ENCODE measurements at places on chromosomes 12 and 14.

DNA sequence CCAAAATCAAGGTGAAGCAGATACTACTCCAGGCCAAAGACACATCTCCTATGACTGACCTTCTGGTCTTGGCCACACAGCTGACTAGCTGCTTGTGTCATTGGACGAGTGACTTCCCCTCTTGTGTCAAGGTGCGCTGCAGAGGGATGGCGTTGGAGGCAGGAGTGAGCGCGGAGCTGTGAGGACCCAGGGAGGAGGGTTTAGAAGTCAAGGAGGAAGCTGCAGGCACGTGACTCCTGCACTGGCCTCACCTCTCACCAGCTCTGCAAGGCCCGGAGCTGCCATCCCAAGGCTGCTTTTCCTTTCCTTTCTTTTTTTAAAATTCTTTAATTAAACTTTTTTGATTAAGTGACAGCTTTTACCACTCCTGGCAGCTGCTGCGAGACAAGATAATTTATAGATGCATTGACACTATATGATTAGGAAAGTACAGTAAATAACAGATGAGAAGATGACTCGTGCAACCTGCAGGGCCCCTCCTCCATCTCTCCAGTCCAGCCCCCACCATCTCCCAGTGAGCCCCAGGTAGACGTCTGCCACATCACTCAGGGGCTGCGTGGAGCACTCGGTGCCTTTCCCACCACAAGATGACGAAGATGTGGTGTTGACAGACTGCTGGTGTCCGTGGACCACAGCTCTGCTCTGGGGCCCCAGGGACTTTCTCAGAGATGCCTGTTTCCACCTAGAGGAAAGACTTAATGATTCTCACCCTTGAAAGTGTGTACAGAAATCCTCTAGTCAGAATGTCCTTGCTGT is 350.6 kb downstream of the CACNA1C start:
- no peak for DNase-seq

- no peak for DNase-seq
Observed at GRCh38 chr12:116639765-116640164, 80.6 kb downstream of the MAP1LC3B2 start.

DNA sequence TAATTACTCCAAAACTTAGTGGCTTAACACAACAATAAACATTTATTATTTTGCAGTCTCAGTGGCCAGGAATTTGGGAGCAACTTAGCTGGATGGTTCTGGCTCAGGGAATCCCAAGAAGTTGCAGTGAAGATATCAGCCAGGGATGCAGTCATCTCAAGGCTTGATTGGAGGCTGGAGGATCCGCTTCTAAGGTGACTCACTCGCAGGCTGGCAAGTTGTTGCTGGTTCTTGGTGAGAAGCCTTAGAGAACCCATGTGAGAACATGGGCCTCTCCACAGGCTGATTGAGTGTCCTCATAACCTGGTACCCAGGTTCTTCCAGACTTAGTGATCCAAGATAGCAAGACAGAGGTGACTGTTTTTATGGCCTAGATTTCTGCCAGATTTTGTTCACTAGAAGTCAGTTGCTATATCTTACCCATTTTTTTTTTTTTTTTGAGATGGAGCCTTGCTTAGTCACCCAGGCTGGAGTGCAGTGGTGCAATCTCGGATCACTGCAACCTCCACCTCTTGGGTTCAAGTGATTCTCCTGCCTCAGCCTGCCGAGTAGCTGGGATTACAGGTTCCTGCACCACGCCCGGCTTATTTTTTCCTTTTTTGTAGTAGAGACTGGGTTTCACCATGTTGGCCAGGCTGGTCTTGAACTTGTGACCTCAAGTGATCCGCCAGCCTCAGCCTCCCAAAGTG is 32.5 kb downstream of the BRMS1L start:
- no peak for DNase-seq

GRCh38 chr12:111238075-111238734 is 130.7 kb downstream of the PHETA1 start:
- no peak for DNase-seq

- DNase-seq, result no peak
Observed at GRCh38 chr14:104894331-104895206, 29.5 kb downstream of the CEP170B start.

GRCh38 chr12:58915634-58916033 is 4.7 kb downstream of the LRIG3 start:
- no peak for DNase-seq

- no peak for DNase-seq
Observed at GRCh38 chr12:107404981-107405380, 280.6 kb upstream of the PWP1 start.

DNA sequence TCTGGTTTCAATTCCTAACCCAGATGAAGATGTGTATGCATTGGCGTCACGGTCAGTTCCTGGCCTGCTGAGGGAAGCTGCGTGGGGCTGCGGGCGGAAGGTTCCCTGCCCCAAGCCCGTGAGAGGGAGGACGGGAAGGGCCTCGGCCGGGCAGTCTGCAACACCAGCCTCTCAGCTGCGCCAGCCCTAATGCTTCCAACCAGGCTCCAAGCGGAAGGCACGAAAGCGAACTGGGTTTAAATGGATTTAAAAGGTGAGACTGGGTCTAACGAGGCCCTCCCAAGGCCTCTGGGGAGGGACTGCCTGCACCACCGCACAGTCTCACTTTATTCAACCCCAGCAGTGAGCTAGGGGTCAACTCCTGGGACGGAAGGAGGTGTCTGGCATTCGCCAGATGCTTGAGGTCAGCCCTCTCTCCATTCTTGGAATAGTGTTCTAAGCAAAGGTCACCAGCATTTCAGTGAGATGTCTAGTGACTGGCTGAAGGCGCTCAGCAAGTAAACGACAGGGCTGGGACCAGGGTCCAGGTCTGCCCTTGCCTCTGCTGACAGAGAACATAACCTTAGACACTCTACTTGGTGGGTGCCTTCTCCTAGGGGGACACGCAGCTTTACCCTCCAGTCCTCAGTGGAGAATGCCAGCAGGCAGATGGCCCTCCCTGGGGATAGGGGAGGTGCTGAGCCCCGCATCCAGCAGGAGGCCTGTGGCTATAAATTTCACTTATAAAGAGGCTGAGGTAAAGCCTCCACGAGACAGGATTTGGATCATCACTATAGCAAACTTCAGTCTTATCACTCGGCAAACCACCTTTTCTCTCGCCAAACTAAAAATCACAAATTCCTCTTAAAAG is 92.2 kb downstream of the PIWIL1 start:
- DNase-seq, result no peak

DNA sequence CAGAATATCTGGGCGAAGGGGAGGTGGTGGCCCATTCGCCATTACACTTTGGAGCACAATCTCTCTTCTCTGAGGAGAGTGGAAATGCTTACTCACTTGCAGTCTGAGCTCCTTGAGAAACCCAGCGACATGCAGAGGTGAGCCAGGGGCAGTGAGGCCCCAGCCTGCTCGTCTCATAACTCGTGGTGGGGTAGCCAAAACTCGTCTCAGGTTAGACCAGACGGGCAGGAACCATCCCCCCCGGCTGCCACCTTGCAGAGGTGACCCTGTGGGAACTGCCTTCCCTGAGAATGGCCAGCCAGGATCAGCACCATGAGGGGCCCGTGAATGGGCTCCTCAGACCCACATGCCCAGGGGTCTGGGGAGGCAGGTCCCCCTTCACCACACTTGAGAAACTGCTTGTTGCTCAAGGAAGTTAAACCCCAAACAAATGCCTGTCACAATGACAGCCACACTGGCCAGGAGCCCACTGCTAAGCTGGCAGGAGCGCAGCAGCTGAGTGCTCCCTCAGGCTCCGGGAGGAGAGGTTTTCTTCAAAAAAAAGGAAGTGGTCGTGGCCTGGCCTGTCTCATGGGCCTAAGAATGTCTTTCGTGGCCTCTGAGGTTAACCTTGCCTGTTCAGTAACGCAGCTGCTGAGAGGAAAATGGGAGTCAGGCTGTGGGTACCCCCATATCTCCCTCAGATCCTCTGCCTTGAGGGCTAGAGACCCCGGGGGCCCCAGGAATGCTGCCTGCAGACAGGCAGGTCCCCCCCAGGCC is 9.2 kb upstream of the ALDH2 start:
- no peak for DNase-seq

DNA sequence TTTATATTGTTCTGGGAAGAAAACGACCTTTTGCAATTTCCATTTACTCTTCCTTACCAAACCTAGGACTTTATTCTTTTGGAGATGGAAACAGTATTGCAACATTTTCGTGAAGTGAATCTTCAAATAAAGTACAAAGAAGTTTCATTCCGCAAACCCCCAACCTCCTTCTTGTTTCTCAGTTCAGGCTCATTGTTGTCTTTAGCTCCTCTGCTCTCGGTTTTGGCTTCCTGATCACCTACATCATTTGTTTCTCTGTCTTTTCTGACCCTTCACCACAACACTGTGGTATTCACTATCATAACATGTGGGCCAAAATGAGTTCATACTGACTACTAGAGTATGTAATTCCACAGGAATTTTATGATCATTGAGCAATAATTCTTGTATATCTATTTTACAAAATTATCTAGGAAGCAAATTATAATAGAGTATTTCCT is 266.8 kb downstream of the ADAMTS20 start:
- DNase-seq, result no peak

DNA sequence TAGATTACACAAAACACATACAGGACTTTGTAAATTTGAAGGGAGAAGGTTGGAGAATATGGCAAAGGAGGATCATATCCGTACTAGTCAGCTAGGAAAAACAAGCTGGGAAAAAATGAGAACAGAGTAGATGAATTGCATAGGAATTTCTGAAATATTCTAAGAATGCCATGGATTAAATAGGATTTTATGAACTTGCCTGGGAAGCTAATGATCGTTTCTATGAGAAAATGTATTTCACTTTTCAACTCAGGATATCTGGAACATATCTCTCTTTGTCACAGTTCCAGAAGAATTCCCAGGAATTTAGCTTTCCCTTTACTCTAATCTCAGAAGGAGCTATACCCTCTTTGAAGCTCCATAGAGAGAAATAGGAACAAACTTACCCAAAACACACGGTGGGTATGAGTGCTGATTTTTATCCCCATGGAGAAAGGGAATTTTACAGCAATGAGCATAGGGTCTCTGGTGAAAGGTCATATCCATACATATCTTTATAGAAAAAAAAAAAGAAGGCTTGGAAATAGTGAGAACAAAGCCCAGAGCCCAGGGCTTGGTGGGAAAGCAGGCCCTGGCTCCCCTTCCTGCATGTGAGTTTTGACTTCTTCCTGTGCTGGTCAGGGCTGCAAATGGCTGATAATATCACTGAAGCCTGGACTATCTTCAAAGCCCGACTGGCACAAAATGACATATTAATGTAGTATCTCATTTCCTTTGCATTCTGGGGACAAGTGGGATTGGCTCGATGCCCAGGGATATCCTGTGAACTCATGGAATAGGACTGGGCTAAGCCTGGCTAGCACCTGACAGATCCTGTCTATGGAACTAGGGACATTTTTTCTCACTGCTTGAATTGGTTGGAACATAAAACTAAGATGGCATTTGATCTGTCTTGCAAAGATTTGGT is 136.3 kb downstream of the AEBP2 start:
- DNase-seq, result no peak

DNA sequence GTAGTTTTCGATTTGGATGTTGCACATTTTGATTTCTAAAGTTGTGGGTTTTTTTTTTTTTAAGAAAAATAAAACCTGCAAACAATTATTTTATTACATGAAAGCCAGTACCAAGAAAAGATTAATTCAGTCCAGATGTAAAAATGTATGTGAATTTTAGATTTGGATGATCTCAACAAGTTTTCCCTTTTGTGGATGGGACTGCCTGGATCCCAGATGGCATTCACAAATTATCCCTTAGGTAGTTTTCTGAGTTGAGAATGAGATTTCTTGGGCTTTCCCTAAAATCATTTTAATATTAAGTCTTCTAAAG is 2.8 kb downstream of the FRMD6 start:
- DNase-seq, result no peak

GRCh38 chr12:51845482-51845881 is 3.0 kb downstream of the FIGNL2 start:
- DNase-seq, result no peak

DNA sequence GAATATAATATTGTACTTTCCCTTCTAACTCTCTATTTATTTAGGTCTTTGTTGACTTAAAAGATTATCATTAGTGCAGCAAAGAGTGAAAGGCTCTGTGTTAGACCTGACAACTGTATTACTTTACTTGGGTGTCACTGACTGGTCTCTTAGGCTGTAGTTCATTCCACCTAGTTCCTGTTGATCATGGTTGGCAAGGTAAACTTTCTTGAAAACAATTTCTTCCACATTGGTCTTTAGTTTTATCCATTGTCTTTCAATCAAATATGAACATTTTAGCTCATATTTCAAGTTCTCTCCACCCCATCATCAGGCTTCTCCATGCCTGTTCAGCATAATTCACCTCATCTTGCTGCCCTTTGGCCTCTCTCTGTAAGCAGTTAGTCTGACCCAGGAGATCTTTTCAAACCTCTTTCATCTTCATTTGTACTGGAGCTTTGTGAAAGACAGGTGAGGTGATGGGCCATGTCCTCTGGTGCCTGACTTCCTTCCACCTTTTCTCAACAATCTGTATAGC is 32.1 kb upstream of the PPM1H start:
- no peak for DNase-seq

All from stimulated activated CD4-positive, alpha-beta T cell treated with anti-CD3 and anti-CD28 coated beads, Interleukin-4, amount 100 ng/mL, for 1 hour (primary cell).